ENCODE measurements at places on chromosomes 4 and X. TPM values are rescaled to one million over a fixed set of nuclear protein-coding genes. Genes with fewer than 3 reads are reported as not detected.

The FAT1 gene
- total RNA-seq: 359 TPM

The TASL gene
- total RNA-seq: not detected

The FREM3 gene
- total RNA-seq: not detected

The SRPX gene
- 20.6 TPM for total RNA-seq

The AFF2 gene
- total RNA-seq: 0.41 TPM

The SH3BP2 gene
- 62.7 TPM for total RNA-seq

All from kidney epithelial cell (primary cell).